ENCODE measurements at places on chromosomes 2 and 18. TPM values are rescaled to one million over a fixed set of nuclear protein-coding genes. Genes with fewer than 3 reads are reported as not detected.

The DSC3 gene
- total RNA-seq: not detected

The ALPI gene
- not detected for total RNA-seq

The CTAGE1 gene
- total RNA-seq: not detected

The DES gene
- total RNA-seq: not detected

The OTX1 gene
- total RNA-seq: not detected

The FBXO48 gene
- 6.4 TPM for total RNA-seq

DNA sequence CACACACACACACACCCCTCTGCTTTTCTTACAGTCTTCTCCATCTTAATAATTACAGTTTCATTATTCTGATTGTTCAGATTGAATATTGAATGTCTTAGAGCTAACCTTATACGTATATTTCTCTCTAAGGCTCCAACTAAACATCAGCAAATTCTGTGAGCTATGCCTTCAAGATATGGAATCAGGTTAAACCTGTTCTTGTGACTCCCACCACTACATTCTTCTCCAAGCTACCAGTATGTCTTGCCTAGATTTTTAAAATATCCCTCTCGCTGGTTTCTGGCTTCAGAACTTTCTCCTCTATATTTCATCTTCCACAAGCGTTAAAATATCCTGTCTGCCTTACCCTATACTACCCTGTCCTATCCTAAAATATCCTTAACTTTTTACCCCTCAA, 1346.4 kb upstream of the CDH2 start:
- DNase-seq: no peak

DNA sequence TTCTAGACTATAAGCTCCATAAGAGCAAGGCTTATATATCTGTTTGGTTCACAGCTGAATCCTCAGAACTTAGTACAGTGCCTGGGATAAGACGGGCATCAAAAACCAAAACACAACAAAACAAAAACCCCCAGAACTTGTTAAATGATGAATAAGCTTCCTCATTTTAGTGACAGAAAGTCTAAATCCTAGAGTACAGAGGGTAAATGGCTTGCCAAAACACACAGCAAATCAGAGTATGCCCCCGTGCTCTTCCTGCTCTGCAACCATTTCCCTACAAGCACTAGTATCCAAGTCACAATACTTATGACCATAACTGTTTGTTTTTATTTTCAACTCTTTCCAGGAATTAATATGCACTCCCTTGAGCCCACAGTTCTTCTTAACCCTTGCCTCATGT, 10.1 kb downstream of the ZNF521 start:
- DNase-seq: no peak

DNA sequence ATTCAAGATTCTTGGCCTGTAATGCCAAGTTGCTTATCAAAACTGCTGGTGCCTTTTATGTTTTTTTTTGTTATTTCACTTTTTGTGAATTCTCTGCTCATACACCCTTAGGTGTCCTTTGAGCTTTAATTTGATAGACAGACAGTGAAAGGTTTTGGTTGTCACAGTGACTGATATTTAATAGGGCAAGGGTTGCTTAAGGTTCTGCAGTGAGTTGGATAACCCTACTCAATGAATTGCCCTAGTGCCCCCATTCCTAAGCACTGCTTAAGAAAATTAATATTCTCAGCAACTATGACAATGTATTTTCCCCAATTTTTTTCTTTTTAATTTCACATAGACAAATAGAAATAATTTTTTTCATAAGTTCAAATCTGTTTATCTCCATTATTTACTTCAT, 15.4 kb downstream of the PPIG start:
- DNase-seq: no peak

DNA sequence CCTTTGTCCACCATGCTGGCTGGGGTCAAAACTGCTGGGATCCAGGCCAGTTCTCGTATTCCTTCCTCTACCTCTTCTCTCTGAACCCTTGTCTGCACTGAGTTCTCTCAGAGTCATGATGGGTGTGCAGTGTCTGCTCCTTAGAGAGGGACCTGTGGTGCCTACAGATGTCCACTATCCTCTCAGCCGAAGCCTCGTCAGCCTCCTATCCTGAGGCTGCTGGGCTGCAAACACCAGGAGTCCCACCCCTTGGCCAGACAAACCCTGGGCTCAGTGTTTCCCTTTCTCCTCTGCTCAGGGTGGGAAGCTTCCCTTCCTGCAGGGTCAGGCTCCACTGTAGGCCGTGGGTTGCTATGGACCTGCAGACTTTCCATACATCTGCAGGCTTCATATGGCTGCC, 2.3 kb downstream of the INPP5D start:
- DNase-seq: no peak

- no peak for DNase-seq
These were observed 1368.0 kb upstream of the ZEB2 start for GRCh38 chr2:145887915-145888314.

- no peak for DNase-seq
These were observed 398.5 kb upstream of the NRP2 start for GRCh38 chr2:205283736-205284270.
